ENCODE measurements at places on chromosomes 13 and 19.

- no peak for DNase-seq
Measured at GRCh38 chr19:10316229-10317044, 622 bp upstream of the FDX2 start.

DNA sequence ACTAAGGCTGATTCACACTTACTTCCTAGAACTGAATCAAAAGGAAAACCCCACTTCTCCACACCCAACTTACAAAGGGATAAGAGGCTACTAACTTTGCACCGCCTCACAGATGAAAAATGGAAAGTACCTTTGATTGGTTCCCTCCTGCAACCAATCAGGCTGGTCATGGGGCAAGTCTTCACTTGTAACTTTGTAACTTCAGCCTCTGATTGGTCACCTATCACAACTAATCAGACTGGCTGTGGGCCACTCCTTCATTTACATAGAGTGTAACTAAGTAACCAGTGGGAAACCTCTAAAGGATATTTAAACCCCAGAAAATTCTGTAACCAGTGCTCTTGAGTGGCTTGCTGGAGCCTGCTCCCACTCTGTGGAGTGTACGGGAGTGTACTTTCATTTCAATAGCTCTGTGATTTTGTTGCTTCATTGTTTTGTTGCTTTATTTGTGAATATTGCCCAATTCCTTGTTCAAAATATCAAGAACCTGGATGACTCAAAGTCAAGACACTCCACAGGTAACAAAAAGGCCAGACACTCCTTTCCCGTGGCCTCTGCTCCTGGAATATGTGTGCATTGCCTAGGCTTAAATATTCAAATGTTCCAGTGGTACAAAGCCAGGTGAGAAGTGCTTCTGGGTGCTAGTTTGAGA lies 50.5 kb downstream of the RFC3 start:
- no peak for DNase-seq

- no peak for DNase-seq
Measured at GRCh38 chr13:76638181-76638580, 248.0 kb downstream of the KCTD12 start.

DNA sequence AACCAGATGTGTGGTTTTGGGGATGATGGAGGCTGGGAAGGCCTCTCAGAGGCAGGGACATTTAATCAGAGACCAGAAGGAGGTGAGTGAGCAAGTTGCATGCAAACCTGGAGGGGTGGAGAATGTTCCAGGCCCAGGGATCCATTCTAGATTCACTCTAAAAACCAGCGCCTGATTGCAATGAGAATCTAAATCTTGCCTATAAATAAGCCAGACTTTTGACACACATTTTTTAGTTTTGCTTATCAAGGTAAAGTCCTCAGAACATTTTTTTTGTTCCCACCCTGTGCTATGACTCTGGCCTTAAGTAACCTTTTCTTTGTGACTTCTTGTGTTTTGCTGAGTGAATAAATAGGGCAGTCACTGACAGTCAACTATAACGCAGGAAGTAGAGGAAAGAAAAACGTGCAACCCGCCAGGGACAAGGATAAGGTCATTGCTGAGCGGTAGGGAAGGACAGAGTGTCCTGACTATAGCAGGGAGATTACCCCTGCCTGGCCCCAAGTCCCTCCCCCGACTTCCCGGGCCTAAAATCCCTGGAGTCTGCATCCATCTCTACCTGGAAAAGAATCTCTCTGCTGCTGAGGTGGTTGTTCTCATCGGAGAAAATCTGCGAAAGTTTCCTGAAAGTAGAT lies 14.4 kb downstream of the RGL3 start:
- no peak for DNase-seq

- no peak for DNase-seq
Measured at GRCh38 chr19:1568320-1569019, at the start of gene MEX3D. Gene MEX3D (minus strand): TSS chr19:1568325. CDS start chr19:1568058, 267 bp downstream.

DNA sequence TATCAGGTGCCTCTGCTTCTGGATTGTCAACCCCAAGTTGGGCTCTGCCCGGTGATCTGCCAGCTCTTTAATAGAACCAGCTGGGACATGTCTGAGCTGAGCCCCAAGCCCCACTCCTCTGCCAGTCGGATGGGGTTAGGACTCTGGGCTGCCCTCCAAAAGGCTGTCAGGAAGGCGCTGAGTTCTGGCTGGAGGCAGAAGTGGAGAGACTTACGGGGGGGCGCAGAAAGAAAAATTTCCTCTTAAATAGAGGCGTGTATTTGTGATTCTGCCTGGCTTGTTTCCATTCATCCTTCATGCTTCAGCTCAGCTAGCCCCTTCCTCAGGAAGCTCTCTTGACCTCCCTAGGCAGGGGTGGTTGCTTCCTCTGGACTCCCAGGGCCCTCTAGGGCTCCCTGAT lies 985 bp upstream of the KCNK6 start:
- DNase-seq, result no peak

GRCh38 chr19:52600639-52601024 lies 30.5 kb downstream of the ZNF701 start:
- DNase-seq, result no peak

All from kidney glomerular epithelial cell (primary cell).